Hepatic stellate cell (primary cell): ENCODE measurements at places on chromosomes 16 and 17.

GRCh38 chr16:19844945-19845641 is 39.6 kb downstream of the GPRC5B start:
- DNase-seq, result peak; percentile 49

GRCh38 chr16:46911038-46911437 is 26.9 kb downstream of the GPT2 start:
- DNase-seq, result no peak

- peak; percentile 99 for DNase-seq
Observed at GRCh38 chr17:78979780-78980623, at the start of gene LGALS3BP. Gene LGALS3BP, minus strand, starts transcription at chr17:78979923. Its CDS starts 2,732 bp downstream, at chr17:78977191.

GRCh38 chr16:31186176-31186575 is 6.2 kb downstream of the FUS start:
- DNase-seq, result no peak

- DNase-seq, result no peak
Observed at GRCh38 chr16:50093607-50094539, 28.1 kb downstream of the HEATR3 start.

- peak; percentile 11 for DNase-seq
Observed at GRCh38 chr16:23640615-23640930, 537 bp downstream of the PALB2 start.

- DNase-seq, result no peak
Observed at GRCh38 chr16:70579648-70580630, 56.3 kb downstream of the SF3B3 start.

DNA sequence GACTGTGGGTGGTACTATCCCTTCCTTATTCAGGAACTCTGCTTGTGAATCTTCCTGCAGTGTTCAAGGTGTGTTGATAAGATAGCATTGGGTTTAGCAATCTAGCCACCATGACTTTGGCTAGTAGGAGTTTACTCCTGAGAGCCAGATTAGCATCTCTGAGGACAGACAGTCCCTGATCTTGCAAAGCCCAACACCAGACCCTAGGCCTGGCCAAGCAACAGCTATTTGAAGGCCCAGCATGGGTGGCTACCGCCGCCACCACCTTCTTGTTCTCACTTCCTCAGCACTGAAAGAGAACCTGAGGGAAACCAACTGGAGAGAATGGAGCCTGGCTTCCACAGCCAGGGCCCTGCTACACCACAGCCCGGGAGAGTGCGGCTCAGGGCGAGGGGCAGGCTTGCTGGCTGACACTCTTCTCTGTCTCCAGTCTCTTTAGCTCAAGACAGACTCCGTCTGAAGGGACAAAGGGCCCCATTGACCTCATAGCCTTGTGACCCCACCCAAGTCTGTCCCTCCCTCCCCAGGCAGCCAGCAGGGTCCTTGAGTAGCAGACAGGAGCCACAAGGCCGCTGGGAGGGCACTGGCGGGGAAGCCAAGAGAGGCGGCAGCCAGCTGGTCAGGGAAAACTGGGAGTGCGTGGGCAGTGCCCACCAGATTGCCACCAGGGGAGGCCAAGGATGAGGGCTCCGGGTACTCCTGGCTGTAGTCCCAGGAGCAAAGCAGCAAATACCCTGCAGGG is 10.9 kb upstream of the ARHGAP23 start:
- DNase-seq, result no peak

DNA sequence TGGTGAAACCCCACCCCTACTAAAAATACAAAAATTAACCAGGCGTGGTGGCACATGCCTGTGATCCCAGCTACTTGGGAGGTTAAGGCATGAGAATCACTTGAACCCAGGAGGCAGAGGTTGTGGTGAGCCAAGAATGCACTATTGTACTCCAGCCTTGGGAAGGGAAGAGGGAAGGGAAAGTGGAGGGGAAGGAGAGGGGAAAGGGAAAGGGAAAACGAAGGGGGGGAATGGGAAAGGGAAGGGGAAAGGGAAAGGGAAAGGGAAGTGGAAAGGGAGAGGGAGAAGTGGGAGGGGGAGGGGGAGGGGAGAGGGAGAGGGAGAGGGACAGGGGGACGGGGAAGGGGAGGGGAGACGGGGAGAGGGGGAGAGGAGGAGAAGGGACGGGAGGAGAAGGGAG is 122.5 kb downstream of the GAS7 start:
- DNase-seq, result no peak

DNA sequence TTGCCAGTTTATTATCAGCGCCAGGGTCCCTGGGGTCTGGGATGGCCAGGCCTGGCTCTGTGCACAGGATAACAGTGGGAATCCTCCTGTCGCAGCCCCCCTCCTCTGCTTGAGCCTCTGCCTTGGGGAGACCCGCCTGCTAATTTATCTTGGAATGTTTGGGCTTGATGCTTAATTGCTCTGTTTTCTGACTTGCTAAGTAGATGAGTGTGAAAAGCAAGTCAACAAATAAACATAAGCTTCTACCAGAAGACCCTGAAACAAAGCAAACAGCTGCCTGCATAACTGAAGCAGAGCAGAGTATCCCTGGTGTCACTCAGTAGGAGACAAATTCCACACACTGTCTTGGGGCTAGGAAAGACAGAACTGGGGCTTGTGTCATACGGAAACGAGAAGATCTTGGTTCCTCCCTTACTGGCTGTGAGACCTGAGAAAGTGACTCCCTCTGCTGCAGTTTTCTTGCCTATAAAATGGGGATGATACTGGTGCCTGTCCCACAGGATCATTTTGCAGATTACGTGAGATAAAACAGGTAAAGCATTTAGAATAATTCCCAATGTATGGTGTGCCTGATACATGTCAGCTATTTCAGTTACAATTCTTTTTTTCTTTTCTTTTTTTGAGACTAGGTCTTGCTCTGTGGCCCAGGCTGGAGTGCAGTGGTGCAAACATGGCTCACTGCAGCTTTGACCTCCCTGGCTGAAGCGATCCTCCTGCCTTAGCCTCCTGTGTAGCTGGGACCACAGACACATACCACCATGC is 44.8 kb upstream of the IRX3 start:
- DNase-seq, result no peak

- no peak for DNase-seq
Observed at GRCh38 chr16:5736209-5736930, 638.8 kb upstream of the EEF2KMT start.

GRCh38 chr16:3089717-3090592 is 9.1 kb downstream of the ZSCAN10 start:
- no peak for DNase-seq

GRCh38 chr16:14527411-14528044 is 102.5 kb downstream of the PARN start:
- DNase-seq, result no peak

DNA sequence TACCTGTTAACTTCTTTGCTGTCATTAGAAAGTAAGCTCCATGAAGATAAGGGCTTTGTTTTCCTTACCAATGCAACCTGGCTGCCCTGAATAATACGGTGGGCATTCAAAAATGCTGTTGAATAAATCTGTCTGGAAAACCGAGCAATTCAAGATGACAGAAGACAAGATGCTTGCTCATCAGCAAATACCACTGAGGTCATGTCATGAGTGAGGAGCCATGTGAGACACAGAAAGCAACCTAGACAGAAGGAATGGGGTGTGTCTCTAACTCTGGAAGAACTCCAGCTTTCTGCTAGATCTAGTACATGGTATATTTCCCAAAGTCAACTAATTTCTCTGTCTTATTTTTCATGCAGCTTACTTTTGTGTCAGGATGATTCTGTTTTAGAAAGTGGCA is 64.2 kb downstream of the STH start:
- DNase-seq, result peak; percentile 67

DNA sequence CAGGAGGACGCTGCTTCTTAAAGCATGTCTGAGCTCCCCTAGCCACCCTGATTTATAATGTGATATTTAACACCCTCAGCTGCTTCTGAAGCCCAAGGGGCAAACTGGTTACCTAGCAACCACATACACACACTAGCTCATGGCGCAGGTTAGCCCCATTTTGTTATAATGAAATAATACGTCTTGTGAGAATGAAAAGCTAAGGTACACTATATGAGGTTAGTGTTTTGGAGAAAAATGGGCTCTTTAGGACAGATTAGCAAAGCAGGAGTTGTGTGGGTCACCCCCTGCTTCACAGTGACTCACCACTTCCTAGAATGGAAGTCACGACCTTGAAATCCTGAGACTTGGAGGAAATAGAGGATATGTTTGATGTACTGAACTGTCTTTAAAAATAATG is 404.8 kb upstream of the HSBP1 start:
- DNase-seq, result peak; percentile 21

DNA sequence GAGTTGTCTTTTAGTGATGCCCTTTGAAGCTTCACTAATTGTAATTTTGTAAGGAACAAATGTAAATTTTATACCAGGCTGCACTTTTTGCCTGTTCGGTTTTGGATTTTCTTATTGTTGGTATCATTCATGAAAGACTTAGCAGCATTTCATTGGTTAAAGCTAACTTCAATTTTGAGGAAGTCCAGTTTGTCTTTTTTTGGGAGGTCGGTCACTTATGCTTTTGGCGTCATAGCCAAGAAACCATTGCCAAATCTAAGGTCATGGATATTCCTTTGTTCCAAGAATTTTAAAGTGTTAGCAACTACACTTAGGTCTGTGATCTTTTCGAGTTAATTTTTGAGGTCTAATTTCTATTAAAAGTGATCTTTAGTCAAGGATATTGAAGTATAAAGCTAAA is 77.1 kb downstream of the PRKCA start:
- no peak for DNase-seq

- DNase-seq, result no peak
Observed at GRCh38 chr16:81650982-81651562, 128.0 kb upstream of the PLCG2 start.

DNA sequence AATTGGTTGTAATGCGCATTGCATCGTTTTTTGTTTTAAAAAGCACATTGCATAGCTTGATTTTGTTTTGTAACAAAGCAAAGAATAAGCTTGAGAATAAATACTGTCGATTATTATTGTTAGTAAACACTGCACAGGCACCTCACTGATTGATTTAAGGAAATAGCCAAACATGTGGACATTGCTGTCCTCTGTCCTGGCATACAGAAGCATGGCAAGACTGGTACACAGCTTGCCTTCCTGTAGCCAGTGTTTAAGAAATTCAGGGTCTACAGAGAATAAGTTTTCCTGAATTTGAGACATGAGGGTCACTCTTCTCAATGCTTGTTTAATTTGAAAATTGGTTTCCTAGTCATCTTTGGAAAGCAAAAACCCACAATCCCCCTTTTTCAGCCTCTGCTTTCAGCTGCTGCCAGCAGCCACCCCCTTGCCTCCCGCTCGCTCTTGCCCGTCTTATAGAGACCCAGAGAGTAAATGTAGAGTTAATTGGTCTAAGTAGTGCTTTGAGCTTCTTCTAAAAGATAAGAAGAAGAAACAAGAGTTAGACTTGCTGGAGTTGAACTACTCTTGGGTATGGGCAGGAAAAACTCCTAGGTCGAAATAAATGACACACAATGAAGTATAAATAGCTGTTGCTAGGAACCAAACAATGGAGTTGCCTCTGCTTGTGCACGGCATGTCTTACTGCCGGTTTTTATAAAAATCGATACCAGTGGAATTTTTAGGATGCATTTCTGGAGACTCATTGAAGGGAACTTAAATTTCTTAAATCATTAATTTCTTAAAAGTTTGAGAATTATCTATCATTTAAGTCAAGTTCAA is 116.6 kb downstream of the MRTFB start:
- no peak for DNase-seq

DNA sequence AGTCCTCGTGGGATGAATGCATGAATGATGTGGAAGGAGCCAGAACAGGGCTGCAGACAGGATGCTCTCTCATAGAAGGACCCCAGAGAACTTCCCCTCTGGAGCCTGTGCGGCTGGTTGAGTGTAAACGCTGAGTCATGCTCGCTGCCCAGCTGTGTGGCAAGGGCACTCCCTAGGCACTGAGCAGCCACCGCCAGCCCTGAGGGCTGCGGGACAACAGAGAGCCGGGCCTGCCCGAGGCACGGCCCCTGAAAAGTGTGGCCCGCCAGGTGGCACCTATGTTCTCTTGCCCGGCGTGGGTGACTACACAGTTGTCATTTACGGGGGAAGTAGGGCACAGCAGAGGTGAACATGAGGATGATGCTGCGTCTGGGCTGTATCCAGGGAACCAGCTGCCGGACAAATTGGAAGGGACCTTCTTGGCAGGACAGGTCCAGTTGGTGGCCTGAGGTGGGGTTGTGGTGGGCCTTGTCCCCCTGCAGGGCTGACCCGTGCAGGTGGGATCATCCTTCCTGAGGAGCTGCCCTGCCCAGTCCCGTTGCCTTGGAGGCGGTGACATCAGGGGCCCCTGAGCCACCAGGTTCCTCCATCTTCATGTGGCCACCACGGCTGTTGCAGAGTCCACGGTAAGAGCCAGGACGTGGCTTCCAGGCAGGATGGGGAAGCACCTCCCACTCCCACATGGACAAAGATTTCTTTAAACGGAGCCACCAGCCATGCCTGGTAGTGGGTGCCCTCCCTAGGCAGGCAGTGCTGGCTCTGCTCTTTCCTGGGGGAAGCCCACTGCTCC is 94.8 kb upstream of the CBX4 start:
- DNase-seq, result no peak

GRCh38 chr16:87725596-87726235 is 40.1 kb downstream of the KLHDC4 start:
- no peak for DNase-seq

GRCh38 chr17:27518545-27519521 is 62.6 kb downstream of the KSR1 start:
- no peak for DNase-seq

GRCh38 chr17:59668816-59669215 is 38.4 kb downstream of the PTRH2 start:
- peak; percentile 24 for DNase-seq

DNA sequence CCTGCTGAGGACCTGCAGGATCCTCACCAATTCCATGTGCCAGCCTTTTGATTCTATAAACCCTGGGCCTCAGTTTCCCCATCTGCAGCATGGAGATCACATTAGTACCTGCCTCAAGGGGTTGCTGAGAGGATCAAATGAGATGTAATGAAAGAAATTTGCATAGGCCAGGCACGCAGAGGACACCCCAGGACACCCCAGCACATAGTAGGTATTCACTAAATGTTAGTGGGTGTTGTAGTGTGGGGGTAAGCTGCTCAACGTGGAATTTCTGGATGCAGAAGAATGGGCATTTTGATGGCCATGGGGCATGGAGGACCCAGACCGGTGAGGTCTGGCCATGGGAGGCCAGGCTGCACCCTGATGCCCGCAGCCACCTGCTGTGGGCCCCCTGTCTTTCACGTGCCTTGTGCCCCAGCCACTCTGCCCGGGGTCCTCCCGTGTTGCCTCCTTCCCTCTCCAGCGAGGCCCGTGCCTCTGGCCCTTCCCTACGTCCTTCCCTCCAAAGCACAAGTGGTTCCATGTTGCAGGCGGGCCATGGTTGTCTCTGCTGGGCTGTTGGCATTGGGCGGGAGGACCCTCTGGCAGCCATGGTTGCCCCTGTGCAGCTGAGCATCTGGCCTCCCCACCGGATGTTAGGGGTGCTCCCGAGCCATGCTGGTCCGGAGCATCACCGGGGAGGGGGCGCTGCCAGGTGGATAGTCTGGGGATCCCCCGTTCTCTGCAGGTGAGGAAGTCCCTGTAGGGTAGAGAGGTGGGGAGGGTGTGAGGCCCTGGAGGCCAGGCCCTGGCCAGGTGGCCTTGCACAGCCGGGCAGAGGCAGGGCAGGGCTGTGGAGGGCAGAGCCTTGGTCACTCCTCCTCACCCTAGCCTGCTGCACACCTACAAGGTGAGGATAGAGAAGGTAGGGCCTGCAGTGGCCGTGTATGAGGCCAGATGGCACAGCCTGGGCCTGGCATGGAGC is 8.6 kb downstream of the MAP2K3 start:
- DNase-seq, result no peak
